ENCODE measurements at places on chromosomes 1 and 21.

GRCh38 chr1:171138980-171139379, 46.1 kb upstream of the FMO2 start:
- no peak for DNase-seq

GRCh38 chr21:33302796-33303195, 22.0 kb upstream of the IFNAR1 start:
- no peak for DNase-seq

DNA sequence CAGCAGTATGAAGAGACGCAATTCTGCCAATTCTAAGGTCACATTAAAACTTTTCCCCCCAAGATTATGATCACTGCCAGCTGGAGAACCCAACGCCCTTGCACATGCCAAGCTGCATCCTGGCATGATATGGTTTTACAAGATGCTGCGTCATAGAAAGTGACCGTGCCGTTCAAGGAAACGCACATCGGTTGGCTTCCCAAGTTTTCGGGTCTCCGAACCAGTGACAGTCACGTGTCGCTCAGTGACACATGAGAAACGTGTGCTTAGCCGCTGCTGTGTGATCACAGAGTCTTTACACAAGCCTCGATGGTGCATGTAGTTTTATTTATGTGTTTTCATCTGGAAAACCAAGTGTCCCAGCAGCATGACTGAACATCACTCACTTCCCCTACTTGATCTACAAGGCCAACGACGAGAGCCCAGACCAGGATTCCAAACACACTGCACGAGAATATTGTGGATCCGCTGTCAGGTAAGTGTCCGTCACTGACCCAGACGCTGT, 7.4 kb downstream of the SMIM1 start:
- no peak for DNase-seq

- no peak for DNase-seq
These were observed 85.1 kb upstream of the C1orf105 start for GRCh38 chr1:172335377-172335776.

DNA sequence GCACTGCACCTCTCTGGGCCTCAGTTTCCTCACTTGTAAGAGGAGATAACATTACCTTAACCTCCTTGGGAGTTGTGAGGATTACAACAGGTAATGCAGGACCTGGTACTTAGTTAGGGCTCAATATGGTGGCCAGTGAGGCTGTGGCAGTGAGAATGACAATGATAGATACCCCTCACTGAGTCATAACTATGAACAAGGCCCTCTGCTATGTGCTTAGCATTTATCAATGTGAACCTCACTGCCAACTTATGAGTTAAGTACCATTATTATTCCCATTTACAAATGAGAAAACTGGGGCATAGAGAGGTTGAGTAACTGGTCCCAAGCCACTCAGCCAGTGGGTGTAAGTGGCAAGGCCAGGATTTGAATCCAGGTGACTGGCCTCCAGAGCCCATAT, 64.4 kb downstream of the HMGB4 start:
- DNase-seq: no peak
